Aorta (tissue), 5 donors: ENCODE measurements at places on chromosomes 4 and X. TPM values are rescaled to one million over a fixed set of nuclear protein-coding genes. Genes with fewer than 3 reads are reported as not detected.

DNA sequence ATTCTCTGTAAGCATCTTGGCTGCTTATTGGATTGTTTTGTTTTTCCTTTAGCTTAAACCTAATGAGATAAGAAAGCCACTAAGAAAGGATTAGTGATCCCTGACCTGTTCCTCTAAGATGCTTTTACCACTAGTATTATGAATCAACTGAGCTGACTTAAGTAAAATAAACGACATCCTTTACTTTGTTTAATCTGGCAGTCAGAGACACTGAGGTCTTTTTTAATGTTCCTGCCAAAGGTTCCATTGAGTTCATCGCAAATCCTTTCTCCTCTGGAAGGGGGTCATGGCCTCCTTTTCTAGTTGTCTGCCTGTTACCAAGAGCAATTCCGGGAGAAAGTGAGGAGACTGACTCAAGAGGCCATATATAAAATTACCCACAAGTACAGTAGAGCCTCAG is 1038.3 kb upstream of the SLIT2 start:
- H3K4me1 ChIP-seq = no peaks in the 10 kb centered on the region
- H3K4me3 ChIP-seq = no peak overlapping the region
- H3K27me3 ChIP-seq = no peaks in the 10 kb centered on the region
- H3K36me3 ChIP-seq = no peaks in the 10 kb centered on the region

SCD5 gene
- 6.0 TPM for total RNA-seq

DNA sequence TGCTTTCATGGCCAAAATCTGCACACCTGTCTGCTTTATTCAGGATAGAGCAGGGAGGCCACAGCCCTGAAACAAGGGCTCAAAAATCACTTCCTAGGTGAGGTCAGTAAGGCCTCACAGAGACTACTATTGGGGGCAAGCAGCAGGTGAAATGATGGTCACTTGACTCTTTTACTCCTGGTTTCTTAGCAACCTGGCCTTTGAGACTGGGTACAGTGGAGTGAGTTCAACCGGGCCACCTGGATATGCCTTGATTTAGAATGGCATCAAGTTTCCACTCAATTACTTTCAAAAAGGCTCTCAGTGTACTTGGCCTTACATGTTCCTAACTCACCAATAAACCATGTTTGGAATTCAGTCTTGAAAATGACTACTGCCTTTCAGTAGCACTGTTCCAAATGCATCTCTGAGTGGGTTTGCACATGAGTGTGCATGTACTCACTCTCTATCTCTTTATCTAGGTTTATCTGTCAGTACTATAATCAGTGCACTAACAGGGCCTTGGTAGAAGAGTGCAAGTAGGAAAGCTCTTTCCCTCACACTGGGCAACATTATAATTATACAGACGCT is 388.2 kb downstream of the OPHN1 start:
- H3K27me3 ChIP-seq = no peaks in the 10 kb centered on the region
- no peak for DNase-seq
- no peaks in the 10 kb centered on the region for H3K4me1 ChIP-seq
- H3K36me3 ChIP-seq = no peaks in the 10 kb centered on the region
- H3K27ac ChIP-seq = no peak overlapping the region

DNA sequence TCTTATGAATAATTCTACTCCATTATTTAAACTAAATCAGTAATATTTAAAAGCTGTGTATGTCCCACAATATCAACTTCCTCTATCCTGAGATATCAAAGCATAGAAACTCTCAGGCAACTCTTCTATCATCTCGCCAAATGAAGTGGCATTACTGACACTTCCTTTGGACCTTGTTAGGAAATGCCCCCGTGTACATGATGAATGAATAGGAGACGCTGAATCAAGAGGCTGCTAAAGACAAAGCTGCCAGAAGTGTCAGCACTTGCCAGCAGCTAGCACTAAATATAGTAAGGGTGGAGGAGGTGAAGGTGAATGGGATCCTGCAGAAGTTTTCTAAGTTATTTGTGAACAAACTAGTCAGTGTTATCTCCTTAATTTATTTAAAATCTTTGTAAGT is 99.5 kb upstream of the BLTP1 start:
- no peaks in the 10 kb centered on the region for H3K4me1 ChIP-seq
- no peak for DNase-seq
- H3K4me3 ChIP-seq = no peak overlapping the region
- H3K27ac ChIP-seq = no peak overlapping the region

GRCh38 chr4:85697854-85698253 is 222.9 kb downstream of the ARHGAP24 start:
- no peak overlapping the region for H3K4me3 ChIP-seq
- DNase-seq = no peak
- no peaks in the 10 kb centered on the region for H3K4me1 ChIP-seq

- H3K27me3 ChIP-seq = no peaks in the 10 kb centered on the region
- no peak overlapping the region for H3K27ac ChIP-seq
- no peaks in the 10 kb centered on the region for H3K4me1 ChIP-seq
- no peak for DNase-seq
These were observed 127.7 kb downstream of the ASB9 start for GRCh38 chrX:15142084-15142715.

TCP11X2 gene
- total RNA-seq = not detected

DGAT2L6 gene
- total RNA-seq = not detected

GRCh38 chr4:82811838-82812341 is 13.3 kb upstream of the SCD5 start:
- no peaks in the 10 kb centered on the region for H3K36me3 ChIP-seq

NXF2B gene
- not detected for total RNA-seq
